CD4-positive, alpha-beta memory T cell (primary cell): ENCODE measurements at places on chromosomes 6 and 20.
A peak's percentile ranks its signal among the peaks of the same experiment; 100 is the strongest.

DNA sequence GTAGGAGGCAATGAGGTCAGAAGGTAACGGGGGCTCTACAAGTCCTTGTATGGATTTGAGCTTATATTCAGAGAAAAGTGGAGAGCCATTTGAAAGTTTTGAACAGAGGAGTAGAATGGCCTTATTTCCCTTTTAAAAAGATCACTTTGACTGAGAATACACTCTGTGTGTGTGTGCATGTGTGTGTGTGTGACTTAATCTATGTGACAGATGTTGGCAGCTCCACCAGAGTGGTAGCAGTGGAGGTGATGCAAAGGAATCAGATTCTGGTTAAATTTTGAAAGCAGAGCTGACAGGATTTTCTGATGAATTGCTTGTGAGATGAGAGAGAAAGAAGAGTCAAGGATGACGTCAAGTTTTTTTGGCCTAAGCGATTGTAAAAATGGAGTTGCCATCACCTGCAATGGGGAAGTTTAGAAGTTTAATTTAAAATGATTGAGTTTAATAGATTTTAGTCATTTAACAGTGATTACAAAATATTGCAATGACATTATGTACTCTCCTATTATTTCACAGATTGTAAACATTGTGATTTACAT, 172.2 kb upstream of the HEY2 start:
- no peak for DNase-seq

GRCh38 chr20:62494537-62494936, 18.7 kb upstream of the GATA5 start:
- DNase-seq = no peak

DNA sequence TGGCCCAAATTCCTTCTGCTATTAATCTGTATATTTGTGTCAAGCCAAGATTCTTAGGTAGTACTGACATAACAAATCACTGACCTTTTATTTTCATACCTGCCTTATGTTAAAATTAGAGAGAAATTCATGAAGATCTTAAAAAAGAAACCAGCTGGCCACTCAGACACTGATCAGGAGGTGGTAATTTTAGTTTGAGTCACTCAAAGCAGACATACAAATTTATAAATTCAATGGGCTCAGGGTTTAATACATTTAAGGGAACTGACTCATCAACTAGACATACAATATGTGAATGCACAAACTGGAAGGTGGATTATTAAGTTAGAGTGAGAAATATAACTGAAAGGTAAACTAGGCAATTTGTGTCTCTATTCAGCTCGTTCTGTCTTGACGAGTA, 711.9 kb upstream of the EYS start:
- no peak for DNase-seq

DNA sequence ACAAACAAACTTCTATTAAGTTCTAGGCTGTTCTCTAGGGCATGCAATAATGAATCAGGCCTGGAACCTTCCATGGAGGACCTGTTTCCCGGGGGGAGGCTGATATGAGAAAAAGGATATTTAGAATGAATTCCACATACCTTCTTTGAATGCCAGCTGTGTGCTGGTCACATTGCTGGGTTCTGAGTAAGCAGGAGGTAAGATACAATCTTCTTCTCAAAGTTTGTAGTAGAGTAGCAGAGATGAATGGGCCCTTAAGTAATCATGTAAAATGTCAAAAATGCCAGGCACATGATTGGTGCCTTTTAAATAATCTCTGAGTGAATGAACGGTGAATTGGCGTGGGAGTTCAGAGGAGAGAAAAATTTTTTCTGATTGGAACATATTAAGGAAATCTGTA, 47.4 kb downstream of the TGM2 start:
- no peak for DNase-seq

DNA sequence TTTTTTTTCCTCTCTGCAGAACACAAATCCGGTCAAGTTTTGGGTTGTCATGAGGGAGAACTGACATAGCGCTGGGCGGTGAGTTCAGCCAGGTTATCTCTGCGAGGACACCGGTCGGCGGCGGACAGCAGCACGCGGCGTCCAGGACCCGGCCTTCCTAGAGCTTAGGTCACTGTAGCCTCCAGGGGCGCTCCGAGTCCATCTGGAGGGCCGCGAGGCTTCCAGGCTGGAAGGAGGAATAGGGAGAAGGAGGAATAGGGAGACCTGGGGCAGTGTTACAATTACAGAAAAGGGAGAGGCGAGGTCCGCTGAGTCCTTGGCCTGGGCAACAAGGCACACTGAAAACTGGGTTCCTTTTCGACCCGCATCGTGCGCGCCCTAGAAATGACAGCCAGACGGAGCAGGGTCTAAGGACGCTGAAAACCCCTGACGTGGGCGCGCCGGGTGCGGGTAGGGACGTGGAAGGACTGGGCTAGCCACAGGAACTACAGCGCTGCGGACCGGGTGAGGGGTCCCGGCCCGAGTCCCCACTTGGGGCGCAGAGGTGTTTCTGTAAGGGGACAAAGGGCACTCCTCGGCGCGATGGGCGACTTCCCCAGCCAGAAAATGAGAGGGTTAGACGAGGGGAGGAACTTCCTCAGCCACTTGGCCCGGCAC, 536 bp upstream of the FNDC1 start:
- no peak for DNase-seq

GRCh38 chr6:36669002-36669401, 9.5 kb upstream of the CDKN1A start:
- no peak for DNase-seq

DNA sequence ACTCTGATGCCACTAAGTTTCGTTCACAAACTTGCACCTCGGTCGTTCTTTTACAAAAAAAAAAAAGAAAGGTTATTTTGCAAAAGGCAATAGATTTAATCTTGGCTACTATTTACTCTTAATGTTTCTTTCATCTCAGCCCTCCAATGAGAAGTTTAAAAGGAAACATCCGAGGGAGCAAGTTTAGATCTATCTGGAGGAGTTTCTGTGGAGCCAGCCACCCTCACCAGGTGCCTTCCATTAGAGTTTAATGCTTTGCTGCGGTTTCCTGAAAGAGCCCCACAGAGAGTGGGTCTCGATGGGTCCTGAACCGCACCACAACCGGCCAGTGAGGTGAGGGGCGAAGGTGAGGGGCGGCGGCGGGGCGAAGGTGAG, 632 bp downstream of the PRKN start:
- DNase-seq = no peak

DNA sequence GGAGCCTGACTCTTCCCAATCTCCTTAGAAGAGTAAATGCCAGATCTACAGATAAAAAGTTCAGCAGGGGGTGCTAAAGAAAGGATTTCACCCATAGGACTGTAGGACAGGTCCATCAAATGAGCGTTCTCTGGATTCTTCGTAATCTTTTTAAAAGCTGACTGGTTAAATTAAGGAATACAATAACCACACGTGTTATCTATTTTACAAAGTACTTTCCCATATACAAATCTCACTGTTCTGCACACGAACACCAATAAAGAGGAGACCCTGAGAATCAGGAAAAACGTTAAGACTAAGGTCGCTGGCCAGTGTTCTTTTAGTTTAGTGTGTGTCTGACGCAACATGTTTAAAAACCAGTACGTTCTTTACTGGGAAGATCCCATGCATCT, 542 bp downstream of the TUBE1 start:
- no peak for DNase-seq

GRCh38 chr6:166514196-166514595, 72.3 kb downstream of the RAMACL start:
- DNase-seq = no peak

- no peak for DNase-seq
Measured at GRCh38 chr6:3408665-3409064, 48.2 kb downstream of the SLC22A23 start.

GRCh38 chr6:72624557-72625160, 2.8 kb downstream of the KCNQ5 start:
- peak; percentile 8 for DNase-seq

GRCh38 chr6:164216368-164216767, 801.9 kb downstream of the QKI start:
- DNase-seq = no peak

DNA sequence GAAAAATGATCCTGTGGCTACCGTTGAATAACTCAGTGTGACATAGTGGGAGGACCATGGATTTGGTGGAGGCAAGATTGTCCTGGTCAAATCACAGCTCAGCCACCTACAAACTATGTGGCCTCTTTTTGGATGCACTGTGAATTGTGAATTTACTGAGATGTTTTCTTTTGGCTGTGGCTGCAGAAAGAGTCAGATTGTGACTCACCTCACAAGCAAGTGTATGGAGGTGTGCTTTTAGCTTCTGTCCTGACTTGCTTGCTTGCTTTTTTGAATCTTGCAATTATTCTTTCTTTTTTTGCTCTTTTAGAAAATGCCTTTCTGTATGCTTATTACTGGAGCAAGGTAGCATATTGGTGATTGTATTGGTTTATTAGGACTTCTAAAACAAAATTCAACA, 122.9 kb upstream of the FOXO3 start:
- no peak for DNase-seq

GRCh38 chr6:76831299-76831698, 632.0 kb downstream of the HTR1B start:
- no peak for DNase-seq

DNA sequence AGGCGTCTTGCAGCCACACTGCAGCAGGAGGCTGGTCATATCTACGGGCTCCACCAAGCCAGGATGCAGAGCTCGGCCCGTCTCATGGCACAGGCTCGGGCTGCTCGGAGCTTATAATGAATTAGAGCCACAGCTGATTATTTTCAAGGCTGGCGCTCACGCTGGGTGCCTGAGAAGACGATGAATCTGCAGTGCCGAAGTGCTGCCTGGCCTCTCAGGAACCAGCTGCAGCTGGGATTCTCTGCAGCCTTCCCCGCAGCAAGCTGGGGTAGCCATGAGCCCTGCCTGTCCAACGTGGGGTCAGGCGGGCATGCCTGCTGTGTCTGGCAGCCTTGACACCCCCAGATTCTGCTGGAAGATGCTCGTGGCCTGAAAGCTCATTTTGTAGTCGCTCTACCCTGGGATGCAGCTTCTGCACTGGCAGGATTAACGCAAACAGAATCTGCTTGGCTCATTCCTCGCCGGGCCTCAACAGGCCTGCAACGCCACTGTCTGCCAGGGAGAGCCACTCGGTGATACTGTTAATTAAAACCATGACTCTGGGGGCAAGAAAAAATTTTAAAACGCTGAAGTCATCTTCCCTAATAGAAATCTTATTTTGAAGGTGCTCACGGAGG, 104.3 kb downstream of the CDH26 start:
- DNase-seq = no peak

DNA sequence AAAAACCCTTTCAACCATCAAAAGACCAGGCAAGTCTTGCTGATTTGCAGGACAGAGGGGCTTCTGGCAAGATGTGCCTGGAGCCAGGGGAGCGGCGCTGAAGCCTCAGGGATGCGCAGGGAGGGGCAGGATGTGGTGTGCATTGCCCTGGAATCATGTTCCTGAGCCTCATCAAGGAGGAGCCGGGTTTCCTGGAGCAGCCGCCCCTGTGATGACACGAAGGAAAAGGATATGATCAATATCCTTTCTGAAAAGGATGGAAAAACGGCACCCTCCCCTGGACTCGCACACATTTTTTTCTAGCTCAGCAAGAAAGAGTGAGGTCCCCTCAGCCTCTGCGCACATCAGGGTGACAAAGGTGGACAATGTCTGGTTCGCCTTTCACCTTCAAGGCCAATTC, 173.1 kb upstream of the SSTR4 start:
- DNase-seq = no peak

DNA sequence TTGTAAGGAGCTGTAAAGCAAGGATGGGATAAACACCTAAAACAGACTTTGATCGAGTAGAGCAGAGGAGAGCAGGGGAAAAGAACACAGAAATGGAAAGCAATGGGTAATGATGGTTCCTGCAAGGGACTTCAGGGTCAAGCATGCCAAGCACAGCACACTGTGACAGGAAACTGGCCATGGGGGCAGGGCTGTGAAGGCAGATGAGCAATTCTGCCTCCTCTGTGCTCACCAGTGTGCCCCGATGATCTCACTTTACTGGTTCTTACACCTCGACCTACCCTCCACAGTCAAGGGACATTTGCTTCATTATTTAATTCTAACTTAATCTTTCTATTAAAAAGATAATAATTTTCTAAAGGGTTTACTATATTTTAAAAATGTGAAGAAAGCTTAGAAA, 21.6 kb upstream of the MYB start:
- no peak for DNase-seq
